HEK293T (cell line): ENCODE measurements at places on chromosomes 7 and 10.

DNA sequence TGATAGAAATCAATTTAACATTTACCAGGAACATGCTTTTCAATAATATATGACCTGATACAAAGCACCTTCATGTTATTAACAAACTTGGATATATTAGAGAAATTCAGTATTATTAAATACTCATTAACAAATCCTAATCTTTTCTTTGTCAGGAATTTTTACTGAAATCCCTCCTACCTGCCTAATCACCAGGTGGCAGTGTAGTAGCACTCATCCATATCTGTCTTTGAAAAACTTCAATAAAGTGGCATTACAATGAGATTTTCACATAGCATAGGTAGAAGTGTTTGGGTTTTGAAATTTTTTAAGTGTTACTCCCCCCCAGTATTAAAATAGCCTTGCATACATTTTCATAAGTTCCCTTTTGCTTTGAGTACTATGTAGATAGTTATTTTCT is 1246.6 kb upstream of the LRRN3 start:
- DNase-seq: no peak

DNA sequence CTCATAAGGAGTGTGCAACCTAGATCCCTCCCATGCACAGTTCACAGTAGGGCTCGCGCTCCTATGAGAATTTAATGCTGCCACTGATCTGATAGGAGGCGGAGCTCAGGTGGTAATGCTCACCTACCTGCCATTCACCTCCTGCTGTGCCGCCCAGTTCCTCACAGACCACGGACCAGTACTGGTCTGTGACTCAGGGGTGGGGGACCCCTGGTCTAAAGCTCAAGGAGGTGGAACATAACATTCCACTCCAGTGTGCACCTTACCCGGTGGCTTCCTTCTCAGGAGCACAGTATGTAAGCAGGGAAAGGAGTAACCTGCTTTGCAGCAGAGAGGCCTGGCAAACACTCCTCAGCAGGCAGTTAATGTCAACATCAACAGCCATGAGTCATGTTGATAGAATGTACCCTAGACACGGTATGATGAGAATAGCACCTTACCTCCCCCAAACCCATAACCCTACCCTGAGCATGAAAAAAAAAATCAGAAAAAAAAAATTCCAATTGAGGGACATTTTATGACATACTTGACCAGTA is 273.5 kb downstream of the FGFR2 start:
- no peak for DNase-seq

- DNase-seq: no peak
Observed at GRCh38 chr10:111338035-111338434, 261.2 kb downstream of the ADRA2A start.

GRCh38 chr10:17716161-17716560 is 35.8 kb upstream of the TMEM236 start:
- DNase-seq: no peak

GRCh38 chr7:129271500-129272355 is 46.9 kb downstream of the AHCYL2 start:
- peak; percentile 57 for DNase-seq

DNA sequence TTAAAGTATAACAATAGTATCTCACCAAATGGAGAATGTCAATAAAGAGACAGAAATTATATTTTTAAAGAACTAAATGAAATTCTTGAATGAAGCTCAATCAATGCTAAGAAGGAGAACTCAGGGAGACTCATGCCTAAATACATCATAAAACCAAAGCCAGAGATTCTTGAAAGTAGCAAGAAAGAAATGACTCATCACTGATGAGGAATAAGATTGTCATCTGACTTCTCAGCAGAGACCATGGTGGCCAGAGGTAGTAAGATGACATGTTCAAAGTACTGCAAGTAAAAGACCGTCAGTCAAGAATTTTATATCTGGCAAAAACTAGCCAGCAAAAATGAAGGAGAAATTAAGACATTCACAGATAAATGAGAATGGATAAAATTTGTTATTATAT is 399.0 kb downstream of the GRID1 start:
- DNase-seq: no peak

DNA sequence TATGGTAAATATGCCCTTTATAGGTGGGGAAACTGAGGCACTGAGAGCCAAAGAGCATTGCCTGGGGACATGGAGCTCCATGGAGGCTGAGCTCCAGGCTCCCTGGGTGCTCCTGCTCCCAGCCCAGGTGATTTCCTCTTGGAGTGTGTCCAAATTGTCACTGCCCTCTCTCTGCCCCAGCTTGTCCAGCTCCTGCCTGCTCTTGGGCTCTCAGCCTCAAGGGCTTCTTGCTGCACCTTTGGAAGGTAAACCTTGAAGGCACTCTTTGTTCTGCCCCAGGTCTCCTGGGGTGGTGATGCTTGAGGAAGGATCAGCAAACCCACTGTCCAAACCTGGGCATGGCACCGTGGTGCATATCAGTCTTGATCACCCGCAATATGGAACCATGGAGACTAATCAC is 166.1 kb downstream of the RPS24 start:
- no peak for DNase-seq

GRCh38 chr7:124570558-124570957 is 195.0 kb downstream of the GPR37 start:
- DNase-seq: no peak

- no peak for DNase-seq
Observed at GRCh38 chr7:137895301-137896221, 48.8 kb upstream of the DGKI start.

DNA sequence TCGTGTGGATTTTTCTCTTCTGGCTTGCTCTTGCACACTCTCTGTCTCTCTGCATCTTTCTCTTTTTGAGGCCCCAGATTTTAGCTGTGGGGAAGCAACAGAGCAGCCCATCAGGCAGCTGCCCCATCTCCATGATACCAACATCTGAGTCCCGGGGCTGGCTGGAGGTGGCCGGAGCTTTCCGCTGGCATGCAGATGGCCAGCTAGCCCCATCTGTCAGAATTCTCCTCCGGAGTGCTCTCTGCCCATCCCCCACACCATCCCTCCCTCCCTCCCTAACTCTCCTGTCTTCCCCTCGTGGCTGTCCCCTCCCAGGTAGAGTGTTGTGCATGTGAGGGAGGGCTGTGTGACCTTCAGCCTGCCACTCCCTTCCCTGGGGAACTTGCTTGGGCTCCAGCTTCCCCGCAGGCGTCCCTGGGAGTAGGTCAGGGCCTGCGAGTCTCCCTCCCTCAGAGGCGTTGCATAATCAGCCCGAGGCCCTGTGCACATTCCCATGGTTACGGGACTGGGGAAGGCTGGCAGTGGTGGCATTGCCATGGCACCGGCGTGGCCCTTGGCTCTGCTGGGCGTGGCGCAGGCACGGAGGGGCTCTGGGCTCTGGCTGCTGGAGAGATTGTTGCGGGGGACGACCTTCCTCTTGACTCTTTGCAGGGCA is 24.7 kb downstream of the GHRHR start:
- no peak for DNase-seq

DNA sequence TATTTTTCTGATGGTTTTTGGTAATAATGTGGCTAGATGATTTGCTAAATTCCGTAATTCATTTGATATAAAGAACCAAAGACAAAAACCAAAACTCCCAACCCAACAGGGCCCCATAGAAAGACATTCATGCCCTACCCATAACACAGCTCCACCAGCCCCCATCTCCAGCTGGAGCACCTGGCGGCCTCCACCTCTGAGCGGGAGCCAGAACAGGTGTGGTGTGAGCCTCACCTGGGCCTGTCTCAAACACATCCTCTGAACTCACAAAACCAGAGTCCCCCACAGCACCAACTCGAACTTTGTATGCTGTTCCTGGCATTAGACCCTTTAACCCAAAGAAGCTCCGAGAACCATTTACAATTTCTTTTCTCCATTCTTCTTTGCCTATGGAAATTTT is 36.5 kb upstream of the LAMB4 start:
- no peak for DNase-seq

DNA sequence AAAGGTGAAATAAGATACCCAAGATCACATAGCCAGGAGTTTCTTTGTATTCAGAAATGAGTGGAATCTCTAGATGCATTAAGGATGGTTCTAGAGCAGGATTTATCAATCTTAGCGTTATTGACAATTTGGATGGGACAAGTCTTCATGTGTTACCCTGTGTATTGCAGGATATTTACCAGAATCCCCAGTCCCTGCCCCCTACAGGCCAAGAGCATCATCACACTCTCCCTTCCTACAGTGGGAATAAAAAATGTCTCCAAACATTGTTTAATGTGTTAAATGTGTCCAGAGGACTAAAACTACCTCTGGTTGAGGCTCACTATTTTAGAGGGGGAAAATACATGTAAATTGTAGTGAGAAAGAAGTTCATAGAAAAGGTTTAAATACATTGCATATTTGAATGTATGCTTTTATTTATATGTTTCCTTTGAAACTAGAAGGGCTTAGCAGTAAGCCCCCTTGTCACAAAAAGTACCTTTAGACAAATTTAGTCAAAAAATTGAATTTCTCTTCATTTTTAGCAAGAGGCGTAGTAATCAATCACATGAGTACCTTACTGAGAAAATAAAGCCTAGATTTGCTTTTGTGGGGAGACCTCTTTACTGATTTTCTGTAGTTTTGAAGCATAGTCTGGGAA is 141.2 kb downstream of the MLLT10 start:
- DNase-seq: peak; percentile 47

DNA sequence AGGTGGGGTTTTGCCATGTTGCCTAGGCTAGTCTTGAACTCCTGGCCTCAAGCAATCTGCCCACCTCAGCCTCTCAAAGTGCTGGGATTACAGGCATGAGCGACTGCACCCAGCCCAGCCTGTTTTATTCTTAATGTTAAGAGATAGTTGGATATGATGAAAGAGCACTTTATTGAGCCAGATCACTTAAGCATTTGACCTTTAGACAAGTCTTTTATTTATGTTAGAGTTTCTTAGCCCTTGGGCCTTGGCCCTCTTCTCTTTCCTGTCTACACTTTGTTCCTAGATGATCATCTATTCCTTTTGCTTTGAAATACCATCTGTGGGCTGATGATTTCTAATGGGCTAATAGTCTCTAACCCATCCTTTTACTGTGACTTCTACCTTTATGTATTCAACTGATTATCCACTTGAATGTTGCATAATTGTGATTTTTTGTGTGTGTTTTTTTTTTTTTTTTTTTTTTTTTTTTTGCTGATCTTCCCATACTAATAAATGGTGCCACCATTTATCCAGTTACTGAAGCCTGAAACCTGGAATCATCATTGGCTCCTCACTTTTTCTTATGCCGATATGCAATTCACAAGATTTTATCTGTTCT is 34.8 kb downstream of the BTRC start:
- no peak for DNase-seq

DNA sequence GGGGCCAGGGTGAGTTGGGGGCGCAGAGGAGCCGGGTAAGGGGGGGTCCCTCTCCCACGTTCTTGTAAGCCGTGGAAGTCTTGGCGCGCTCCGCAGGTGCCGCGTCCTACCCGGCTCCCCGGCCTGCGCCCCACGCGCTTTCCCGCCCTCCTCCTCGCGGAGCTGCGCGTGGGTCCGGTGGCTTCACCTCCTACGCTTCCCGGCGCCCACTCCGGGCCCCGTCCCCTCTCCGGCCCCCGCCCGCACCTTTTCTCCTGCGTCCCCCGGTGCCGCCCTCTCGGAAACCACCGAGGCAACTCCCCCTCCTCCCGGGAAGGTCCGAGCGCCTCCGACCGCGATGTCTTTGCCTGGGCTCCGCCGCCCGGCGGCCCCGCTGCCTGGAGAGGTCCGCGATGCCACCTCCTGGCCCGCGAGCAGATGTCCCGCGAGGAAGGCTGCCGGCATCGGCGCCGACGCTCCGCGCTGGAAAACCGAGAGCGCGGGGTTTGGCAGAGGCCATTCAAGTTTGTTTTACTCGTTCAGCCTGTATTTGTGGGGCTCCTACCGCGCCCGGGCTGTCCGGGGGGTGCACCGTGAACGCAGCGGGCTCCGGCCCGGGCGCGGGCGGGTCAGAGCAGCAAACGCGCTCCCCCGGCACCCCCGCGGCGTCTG is 2.4 kb upstream of the NKX6-2 start:
- DNase-seq: peak; percentile 71

GRCh38 chr7:34958021-34958420 is 79.3 kb downstream of the DPY19L1 start:
- DNase-seq: no peak

- DNase-seq: no peak
Observed at GRCh38 chr10:28777911-28778310, 100.6 kb downstream of the BAMBI start.

GRCh38 chr7:98317366-98318040 is 36.0 kb downstream of the BRI3 start:
- no peak for DNase-seq
